ENCODE measurements at places on chromosomes 4 and X.

GRCh38 chrX:68763481-68763880 lies 65.3 kb upstream of the EFNB1 start:
- no peak for DNase-seq

- DNase-seq, result no peak
Measured at GRCh38 chrX:119186763-119187162, 49.3 kb upstream of the PGRMC1 start.

- DNase-seq, result no peak
Measured at GRCh38 chr4:142341268-142341667, 504.8 kb downstream of the INPP4B start.

- no peak for DNase-seq
Measured at GRCh38 chrX:154429711-154430110, 1.2 kb downstream of the ATP6AP1 start.

Data from effector memory CD4-positive, alpha-beta T cell (primary cell).